ENCODE measurements at places on chromosomes 4 and X. TPM values are rescaled to one million over a fixed set of nuclear protein-coding genes. Genes with fewer than 3 reads are reported as not detected.

- no peaks in the 10 kb centered on the region for H3K36me3 ChIP-seq
- H3K27ac ChIP-seq, result no peak overlapping the region
- no peaks in the 10 kb centered on the region for H3K4me1 ChIP-seq
- no peak overlapping the region for H3K4me3 ChIP-seq
- DNase-seq, result no peak
Observed at GRCh38 chr4:48129307-48130014, 4.6 kb downstream of the TXK start.

DNA sequence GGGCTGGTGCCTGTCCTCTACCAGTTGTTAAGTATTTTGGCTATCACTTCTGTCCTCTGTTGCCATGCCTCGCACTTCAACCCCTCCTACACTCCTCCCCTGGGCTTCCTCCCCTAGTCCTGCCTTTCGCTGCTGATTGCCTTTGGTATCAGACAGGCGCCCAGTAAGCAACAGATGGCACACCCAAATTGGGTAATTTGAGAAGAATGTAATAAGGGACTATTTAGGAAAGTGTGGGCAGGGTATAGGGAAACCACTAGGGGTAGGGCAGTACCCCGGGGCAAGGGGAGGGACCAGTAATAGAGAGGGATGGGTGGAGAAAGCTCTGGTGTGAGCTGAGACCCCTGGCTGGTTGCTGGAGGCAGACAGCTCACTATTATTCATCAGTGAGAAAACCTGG is 172.7 kb upstream of the USP9X start:
- H3K4me3 ChIP-seq, result no peak overlapping the region
- no peak for DNase-seq
- H3K4me1 ChIP-seq, result no peaks in the 10 kb centered on the region
- no peaks in the 10 kb centered on the region for H3K27me3 ChIP-seq
- H3K36me3 ChIP-seq, result no peaks in the 10 kb centered on the region

Gene FABP2
- polyA plus RNA-seq, result not detected

Gene STBD1
- 1.8 TPM for polyA plus RNA-seq

DNA sequence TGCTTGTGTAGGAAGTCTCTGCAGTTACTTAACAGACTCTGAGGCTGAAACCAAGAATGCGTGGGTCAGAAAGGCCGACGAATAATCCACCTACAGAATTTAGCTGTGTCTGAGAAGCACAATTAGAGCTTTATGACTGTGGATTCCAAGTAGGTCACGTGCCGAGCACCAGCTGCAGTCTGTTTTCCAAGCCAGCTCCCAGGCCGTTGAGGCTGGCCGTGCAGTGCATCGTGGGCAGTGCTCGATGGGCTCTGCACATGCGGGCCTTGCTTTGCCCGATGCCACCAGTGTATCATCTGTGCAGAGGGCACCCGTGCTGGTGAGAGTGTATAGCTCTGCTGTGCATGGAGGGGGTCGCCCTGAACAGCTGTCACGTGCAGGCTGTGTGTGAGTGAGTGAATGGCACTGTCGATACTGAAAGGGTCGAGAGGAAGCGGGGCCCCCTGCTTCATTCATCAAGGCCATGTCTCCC is 67.5 kb upstream of the CLDN34 start:
- no peak overlapping the region for H3K27ac ChIP-seq
- H3K27me3 ChIP-seq, result no peaks in the 10 kb centered on the region
- no peak for DNase-seq
- H3K4me1 ChIP-seq, result no peaks in the 10 kb centered on the region
- no peaks in the 10 kb centered on the region for H3K36me3 ChIP-seq

Gene NXF2B
- not detected for polyA plus RNA-seq
